DMS 273 treated with DMSO at 0.1 percent for 48 hours (cell line): ENCODE measurements at places on chromosomes 7 and 10.

GRCh38 chr7:7834761-7835160 is 116.4 kb upstream of the RPA3 start:
- no peak for DNase-seq

- DNase-seq, result no peak
Observed at GRCh38 chr7:84207025-84207424, 12.4 kb upstream of the SEMA3A start.

- peak; percentile 56 for DNase-seq
Observed at GRCh38 chr7:30800785-30801252, 29.6 kb downstream of the MINDY4 start.

GRCh38 chr7:47384755-47385535 is 197.0 kb downstream of the TNS3 start:
- no peak for DNase-seq

DNA sequence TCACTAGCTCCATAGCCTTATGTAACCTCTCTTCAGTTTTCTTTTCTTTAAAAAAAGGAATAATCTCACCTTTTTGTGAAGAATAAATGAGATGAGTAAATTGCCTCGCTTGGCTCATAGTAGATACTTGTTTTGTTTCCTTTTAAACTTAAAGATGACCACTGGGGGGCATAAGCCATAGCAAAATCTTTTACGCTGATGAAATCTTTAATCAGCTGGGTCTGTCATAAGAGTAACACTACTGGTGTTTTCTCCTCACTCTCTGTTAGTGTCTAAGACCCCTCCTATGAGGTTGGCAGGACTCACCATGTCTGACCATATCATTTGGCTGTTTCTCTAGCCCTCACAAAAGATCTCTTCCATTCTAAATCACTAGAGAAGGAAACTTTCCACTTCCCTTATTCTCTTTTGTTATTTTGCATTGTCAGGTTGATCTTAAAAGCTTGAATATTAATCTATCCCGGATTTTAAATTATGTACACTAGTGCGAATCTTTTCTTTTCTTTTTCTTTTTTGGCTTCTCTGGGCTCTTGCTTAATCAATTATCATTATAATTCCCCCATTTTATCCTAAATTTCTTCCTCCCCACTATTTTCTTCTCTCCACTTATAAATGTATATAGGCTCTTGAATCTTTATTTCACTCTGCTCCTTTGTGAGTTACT is 12.5 kb downstream of the STAG3 start:
- DNase-seq, result no peak

GRCh38 chr10:25102147-25102822 is 72.5 kb upstream of the GPR158 start:
- DNase-seq, result no peak

DNA sequence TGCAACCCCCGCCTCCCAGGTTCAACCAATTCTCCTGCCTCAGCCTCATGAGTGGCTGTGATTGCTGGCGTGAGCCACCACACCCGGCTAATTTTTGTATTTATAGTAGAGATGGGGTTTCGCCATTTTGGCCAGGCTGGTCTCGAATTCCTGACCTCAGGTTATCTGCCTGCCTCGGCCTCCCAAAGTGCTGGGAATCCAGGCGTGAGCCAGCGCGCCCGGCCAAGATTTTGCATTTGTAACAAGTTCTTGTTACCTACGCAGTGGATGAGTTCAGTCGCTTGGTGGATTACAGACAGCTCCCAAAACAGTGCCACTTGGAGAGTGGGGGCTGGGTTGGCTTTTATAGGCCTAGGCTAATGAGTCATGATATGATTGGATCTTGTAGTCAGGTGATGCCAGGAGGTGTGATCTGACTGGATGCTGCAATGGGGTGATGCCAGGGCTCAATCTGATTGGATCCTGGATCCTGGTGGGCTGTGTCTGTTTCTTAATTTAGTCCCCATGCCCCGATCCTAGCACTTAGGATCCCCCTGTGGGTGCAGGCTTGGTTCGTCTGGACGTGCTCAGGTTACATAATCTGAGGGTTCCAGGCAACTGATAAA is 20.3 kb downstream of the SBDS start:
- DNase-seq, result no peak

DNA sequence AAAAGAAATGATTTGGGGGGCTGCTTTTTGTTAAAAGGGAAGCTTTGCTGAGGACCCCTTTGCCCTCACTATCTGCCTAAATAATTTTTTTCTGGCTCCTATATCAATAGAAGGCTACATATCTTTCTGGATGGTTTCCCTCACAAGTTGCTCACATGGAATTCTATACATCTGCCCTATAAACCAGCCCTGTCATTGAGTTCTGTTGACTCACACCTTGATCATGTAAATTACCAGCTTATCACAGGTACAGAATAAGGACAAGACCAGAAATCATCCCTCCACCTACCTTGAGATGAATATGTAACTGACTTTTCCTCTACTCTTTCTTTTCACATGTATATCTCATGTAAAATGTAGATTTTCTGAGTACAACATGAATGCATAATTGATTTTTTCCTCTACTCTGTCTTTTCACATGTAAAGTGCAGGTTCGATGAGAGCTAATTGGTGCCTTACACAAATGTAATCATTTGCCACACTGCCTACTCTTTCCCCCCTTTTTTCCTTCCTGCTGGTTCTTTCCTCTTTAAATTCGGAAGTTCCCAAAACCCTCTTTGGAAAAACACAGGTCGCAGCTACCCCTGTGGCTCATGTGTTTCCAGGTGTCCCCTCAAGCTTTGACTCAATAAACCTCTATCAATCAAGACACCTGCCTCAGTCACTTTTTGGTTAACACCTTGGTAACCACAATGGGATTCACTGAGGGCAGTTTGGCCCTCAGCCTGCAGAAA is 12.5 kb downstream of the CYP3A43 start:
- DNase-seq, result no peak

DNA sequence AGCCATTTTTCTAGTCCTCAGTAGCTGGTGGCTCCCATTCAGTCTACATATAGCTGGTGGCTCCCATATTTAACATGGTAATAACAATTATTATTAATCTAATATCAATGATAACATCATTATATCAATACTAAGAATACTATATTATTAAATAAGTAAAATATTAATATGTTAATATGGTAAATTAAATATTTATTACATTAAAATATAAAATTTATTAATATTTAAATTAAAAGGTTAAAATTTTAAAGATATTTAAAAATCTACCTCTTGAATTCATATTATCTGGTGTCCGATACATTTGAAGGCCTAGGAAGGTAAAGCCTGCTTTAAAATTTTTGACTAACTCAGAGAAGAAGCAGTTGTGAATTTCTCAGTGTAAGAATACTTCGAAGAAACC is 69.8 kb downstream of the SPAG6 start:
- no peak for DNase-seq

GRCh38 chr7:98119256-98119918 is 12.7 kb downstream of the LMTK2 start:
- no peak for DNase-seq

DNA sequence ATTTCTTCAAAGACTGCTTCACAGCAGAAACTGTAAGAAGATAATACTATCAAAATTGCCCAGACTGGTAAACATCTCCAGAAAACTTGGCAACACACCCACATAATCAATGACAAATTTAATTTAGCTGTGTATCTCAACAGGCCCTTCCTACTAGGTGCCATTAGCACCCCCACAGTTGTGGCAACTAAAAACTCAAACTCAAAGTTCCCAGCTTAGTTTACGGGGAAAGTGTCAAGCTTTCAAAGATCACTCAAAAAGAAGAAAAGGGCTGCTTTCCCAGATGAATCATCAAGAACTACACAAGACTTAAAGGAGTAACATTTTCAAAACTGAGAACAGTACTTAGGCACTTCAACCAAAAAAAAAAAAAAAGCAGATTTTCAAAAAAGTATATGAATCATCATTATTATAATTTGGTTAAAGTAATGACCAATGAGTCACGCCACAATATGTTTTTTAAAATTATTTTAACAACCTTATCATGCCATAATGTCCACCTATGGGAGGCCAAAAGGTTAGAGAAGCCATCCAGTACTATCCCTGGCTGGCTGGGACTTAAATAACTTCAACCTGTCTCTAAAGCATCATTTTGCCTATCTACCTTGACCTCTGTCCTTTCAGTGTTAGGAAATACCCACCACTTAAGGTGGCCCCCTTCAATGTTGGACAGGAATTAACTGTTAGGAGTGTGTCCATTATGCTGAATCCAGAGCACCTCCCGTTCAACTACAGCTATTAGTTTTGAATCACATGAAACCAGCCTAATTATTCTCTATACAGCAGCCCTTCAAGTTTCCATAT is 90.8 kb downstream of the ZFAND4 start:
- no peak for DNase-seq

- no peak for DNase-seq
Observed at GRCh38 chr7:45118292-45118691, 6.8 kb upstream of the TBRG4 start.

DNA sequence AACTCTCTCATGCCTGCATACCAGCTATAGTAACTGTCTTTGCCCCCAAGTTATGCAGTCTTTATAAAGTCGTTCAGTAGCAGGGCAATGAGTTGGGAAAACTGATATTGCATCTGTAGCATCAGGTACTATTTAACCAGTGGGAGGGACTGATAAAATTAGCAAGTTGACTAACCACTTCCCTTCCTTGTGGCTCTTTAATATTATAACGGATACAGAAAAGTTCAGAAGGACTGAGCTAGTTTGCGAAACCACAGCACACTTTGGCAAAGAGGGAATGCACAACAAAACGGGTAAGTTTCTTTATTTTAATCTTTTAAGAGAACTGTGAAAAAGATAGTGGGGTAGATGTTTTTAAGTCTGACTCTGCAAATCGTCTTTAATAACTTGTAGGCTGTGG is 205.3 kb upstream of the HDAC9 start:
- DNase-seq, result no peak

- DNase-seq, result no peak
Observed at GRCh38 chr7:80583901-80584300, 54.5 kb upstream of the CD36 start.

DNA sequence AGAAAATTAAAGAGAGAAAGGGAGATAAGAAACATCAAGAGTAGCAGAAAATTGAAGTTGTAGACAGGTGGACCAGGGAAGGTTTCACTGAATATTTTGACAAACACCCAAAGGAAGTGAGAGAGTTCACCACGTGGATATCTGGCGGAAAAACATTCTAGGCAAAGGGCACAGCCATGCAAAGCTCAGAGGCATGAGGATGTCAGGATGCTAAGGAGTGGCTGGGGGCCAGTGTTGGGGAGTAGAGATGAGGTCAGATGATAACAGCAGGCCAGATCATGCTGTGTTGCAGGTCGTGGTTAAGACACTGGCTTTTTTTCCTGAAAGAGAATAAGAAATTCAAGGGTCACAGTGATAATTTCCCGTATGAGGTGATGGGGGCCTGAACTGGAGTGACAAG is 181.9 kb downstream of the DGKI start:
- no peak for DNase-seq
